ENCODE measurements at places on chromosomes 12 and 14. TPM values are rescaled to one million over a fixed set of nuclear protein-coding genes. Genes with fewer than 3 reads are reported as not detected.

Gene AQP5
- not detected for total RNA-seq

Gene ISCU
- 156 TPM for total RNA-seq

Gene TMEM179
- total RNA-seq = not detected

Gene ACTR10
- total RNA-seq = 60.0 TPM

Gene B3GNT4
- not detected for total RNA-seq

Gene PLXNC1
- 8.9 TPM for total RNA-seq

Gene OR4E2
- total RNA-seq = not detected

Gene FOXG1
- not detected for total RNA-seq

Gene RAB2B
- total RNA-seq = 24.2 TPM

Gene NKX2-8
- not detected for total RNA-seq

Gene LAG3
- 1.3 TPM for total RNA-seq

Gene RPS6KA5
- 3.2 TPM for total RNA-seq

Gene ESR2
- total RNA-seq = 0.32 TPM

Gene GPRC5D
- not detected for total RNA-seq

Gene RND1
- total RNA-seq = 4.7 TPM

Gene AQP2
- not detected for total RNA-seq

GRCh38 chr12:68958322-68958721, 25.4 kb upstream of the CPM start:
- no peak for DNase-seq

DNA sequence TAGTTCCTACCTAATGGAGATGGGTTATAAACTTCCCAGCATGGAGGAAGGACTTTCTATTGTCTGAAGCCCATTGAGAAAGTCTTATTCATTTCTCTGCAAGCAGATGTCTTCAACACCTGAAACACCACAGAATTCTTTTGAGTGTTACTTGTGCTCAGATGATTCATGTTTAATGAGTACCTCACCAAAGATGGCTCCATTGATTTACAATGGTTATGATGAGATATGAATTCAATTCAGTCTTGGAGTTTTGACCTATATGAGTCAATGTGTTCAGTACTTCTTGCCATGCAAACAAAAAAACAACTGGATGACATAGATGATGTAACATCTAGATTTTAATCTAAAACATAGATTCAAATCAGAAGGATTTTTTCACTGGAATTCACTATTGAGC, 15.4 kb upstream of the PAWR start:
- DNase-seq = no peak

- no peak for DNase-seq
These were observed 60.6 kb downstream of the TC2N start for GRCh38 chr14:91806716-91807115.

DNA sequence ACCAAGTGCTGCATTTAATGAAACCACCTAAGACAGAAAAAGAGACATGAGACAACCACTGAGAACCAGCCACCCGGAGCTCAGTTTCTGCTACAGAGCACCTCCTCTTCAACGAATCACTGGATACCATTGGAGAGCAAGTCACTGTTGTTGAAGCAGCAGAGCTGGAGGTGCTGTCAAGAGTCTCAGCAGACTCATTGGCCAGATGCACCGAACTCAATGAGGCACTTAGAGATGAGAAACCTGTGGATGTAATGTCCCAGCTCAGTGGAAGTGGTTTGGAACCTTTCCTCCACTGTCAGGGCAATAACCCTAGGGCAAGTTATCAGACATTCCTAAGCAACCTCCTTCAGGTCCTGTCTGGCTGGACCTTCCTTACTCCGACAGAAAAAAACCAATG, 13.1 kb downstream of the NPC2 start:
- DNase-seq = no peak

- no peak for DNase-seq
These were observed 1.3 kb downstream of the FGD6 start for GRCh38 chr12:95215949-95216348.

DNA sequence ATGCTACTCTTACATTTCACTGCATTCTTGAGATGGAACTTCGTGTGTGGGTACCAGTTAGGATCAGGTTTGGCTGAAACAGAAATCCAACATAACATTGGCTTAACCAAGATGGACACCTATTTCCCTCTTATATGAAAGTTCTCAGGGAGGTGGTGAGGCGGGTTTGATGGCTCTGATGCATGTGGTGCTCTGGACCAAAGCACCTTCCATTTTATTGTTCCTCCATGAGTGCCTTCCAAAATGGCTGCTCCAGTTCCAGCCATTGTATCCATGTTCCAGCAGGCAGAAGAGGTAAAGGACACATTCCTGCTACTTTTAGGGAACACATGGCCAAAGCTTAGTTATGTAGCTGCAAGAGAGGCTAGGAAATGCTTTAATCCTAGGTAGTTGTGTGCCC, 29.6 kb downstream of the BRI3BP start:
- DNase-seq = no peak

GRCh38 chr14:37181441-37181840, 9.0 kb upstream of the SLC25A21 start:
- DNase-seq = no peak

DNA sequence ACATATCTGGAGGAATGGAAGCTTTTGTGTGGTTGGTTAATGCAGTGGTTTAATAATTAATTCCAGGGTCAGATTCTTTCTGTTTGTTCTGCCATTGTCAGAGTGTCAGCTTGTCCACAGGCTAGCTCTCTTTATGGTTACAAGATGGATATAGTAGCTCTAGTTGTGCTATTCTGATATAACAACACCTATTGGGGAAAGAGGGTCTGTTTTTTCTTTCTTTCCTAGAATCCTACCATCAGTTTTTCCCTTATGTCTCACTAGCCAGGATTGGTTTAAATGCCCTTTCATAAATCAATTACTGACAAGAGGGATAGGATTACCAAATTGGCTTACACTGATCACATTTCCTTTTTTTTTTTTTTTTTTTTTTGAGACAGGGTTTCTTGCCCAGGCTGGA, 27.8 kb downstream of the CNOT2 start:
- DNase-seq = no peak

DNA sequence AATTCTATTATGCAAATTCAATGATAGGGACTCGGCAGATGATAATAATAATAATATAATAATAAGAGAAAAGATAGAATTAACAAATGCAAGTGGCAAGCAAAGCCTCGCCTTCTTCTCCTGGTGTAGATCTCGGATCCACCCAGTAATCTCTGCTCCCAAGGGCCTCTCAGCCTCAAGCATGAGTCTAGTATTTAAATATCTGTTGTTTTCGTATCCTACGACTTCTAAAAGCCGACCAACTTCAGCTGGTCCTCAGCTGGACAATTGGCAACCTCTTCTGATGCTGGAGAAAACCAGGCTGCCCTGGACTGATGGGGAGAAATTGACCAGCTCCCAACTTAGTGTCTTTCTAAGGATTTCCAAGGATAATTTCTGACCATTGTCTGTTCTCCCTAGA, 14.0 kb upstream of the MAP1LC3B2 start:
- no peak for DNase-seq

DNA sequence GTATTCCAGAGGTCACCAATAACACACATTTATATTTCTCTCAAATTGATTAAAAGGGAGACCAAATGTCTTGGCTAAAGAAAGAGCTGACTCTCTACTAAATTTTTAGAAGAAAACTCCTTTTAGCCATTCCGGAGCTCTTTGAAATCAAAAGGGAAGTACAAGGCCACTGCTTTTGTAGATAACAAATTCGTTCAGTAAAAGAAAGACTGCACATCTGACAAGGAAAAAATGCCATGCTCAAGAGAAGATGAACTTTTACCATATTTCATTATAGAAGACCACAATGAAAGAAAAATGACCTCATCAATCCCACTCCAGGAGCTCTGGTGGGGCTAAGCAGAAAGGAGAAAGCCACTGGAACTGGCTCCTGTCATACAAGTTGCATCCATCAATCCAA, 57.6 kb downstream of the SPTSSA start:
- no peak for DNase-seq

GRCh38 chr14:94542111-94542810, 19.0 kb upstream of the SERPINA4 start:
- no peak for DNase-seq

DNA sequence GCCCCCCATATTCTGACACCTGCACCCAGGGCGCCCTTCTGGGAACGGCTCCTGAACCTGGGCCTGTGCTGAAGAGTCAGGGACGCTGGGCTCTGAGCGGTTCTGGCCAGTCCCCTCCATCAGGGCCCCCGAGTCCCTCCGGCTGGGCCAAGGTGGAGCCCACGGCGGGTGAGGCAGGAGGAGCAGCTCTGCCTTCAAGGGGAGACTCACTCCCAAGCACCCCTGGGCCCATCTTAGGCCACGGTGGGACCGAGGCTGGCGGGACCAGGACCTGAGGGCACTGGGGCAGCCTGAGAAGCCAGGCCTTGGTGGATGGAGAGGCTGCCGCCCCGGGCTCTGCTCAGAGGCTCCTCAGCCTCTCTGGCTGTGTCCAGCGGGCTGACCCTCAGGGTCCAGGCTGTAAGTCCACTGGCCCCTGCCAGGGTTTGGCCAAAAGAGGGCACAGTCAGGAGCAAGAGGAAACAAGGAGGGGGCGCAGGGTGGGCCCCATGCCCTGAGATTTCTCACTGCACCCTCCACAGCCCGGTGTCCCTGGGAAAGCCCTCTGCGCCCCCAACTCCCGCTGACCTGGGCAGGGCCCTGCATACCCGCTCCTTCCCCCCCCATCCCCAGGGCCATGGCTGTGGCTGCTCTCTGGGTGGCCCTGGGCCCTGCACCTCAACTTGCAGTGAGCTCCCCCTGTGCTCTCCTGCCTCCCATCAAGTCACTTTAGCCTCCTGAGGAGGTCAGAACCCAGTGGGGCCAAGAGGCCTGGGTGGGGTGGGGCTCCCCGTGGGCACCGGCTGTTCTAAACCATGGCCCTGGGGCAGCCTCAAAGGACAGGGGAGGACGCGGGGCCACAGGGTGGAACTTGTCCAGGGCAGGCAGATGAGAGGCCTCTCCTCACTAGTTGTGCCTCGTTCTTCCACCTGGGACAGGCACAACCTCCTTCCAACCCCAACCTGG, 266.4 kb upstream of the SFSWAP start:
- peak; percentile 74 for DNase-seq

GRCh38 chr12:27304856-27305255, 27.8 kb upstream of the BMAL2 start:
- no peak for DNase-seq

- DNase-seq = no peak
These were observed 6.3 kb downstream of the SLC25A47 start for GRCh38 chr14:100329233-100330006.

- DNase-seq = no peak
These were observed 8.2 kb upstream of the ACVR1B start for GRCh38 chr12:51943346-51943745.

DNA sequence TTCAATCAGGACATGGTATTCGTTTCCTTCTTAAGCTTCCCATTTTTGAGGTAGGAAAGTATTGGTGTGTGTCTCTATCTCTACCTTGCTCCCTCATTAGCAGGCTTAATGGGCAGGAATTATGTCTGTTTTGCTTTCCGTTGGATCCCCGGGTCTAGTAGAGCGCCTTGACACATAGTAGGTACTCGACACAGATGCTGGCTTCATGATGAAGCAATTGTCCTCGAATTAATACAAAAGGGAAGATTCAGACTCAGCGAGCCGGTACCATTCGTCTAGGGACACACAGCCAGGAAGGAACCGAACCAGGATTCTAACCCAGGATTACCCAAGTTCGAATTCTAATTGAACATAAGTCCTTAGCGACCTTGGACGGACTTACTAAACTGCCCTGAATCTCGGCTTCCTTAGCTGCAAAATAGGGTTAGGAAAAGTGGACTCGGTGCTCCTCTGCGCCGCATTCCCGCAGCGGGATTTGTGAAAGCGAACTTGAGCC, 496 bp upstream of the ISCU start:
- DNase-seq = no peak

DNA sequence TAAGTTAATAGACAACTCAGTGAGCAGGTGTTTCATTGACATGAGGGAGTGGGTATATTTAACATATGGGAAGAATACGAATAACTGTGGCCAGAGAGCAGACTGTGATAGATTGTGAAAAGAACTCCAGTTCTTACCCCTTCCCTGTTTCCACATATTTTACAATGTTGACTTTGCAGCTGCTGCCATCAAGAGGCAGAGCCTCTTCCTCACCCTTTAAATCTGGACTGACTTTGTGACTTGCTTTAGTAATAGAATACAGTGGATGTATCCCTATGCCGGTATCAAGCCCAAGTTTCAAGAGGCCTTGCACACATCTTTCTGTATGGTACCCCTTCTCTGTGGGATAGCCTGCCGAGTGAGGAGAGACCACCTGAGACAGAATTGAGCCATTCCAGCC, 356.7 kb downstream of the ETNK1 start:
- no peak for DNase-seq

- no peak for DNase-seq
These were observed 1.1 kb downstream of the LIN52 start for GRCh38 chr14:74085828-74086227.

DNA sequence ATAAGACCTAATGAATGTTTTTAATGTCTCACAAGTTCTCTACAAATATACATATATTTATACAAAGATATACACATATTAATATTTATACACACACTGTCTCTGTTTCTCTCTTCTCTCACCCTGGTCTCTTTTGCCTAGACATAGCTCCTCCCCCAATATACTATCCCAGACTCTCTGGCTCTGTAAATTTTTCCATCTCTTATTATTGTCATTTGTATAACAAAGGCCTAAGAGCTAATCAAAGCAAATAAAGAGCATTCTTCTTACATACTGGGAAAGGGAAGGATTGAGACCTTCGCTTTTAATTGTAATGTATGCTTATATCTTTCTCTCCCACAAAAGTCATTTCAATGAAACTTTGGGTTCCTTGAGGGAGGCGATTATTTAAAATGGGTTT, 318.1 kb downstream of the ADAMTS20 start:
- no peak for DNase-seq

- DNase-seq = no peak
These were observed 13.9 kb upstream of the ANKRD33 start for GRCh38 chr12:51874000-51874399.

GRCh38 chr12:64004641-64005040, 160.1 kb downstream of the SRGAP1 start:
- no peak for DNase-seq

- DNase-seq = no peak
These were observed 41.8 kb downstream of the ATP6V1D start for GRCh38 chr14:67317822-67318221.

- DNase-seq = no peak
These were observed 491 bp upstream of the CLEC6A start for GRCh38 chr12:8455271-8455670.

GRCh38 chr12:537772-538171, 78.0 kb downstream of the B4GALNT3 start:
- DNase-seq = no peak

GRCh38 chr12:517538-517937, 57.8 kb downstream of the B4GALNT3 start:
- no peak for DNase-seq

- DNase-seq = no peak
These were observed 28.6 kb downstream of the TDG start for GRCh38 chr12:103994235-103994634.

- DNase-seq = no peak
These were observed 10.2 kb downstream of the PLEKHA5 start for GRCh38 chr12:19139615-19140194.

GRCh38 chr12:98439981-98440581, 75.3 kb upstream of the TMPO start:
- DNase-seq = no peak

- DNase-seq = no peak
These were observed 25.2 kb downstream of the PTPN11 start for GRCh38 chr12:112443916-112444315.
